ENCODE measurements at places on chromosomes 6 and 20. TPM values are rescaled to one million over a fixed set of nuclear protein-coding genes. Genes with fewer than 3 reads are reported as not detected.

ACTR5 gene
- polyA plus RNA-seq, result 5.8 TPM

RRAGD gene
- polyA plus RNA-seq, result 128 TPM

HTR1B gene
- polyA plus RNA-seq, result 0.05 TPM

NNAT gene
- 317 TPM for polyA plus RNA-seq

DNMT3B gene
- polyA plus RNA-seq, result 3.4 TPM

MAP3K4 gene
- 16.8 TPM for polyA plus RNA-seq

PI16 gene
- polyA plus RNA-seq, result 10.9 TPM

ZSCAN9 gene
- polyA plus RNA-seq, result 16.0 TPM

KCNG1 gene
- not detected for polyA plus RNA-seq

TCF21 gene
- 0.10 TPM for polyA plus RNA-seq

RSPO4 gene
- polyA plus RNA-seq, result 0.18 TPM

LGSN gene
- not detected for polyA plus RNA-seq

EYS gene
- 0.41 TPM for polyA plus RNA-seq

BEND6 gene
- polyA plus RNA-seq, result 0.32 TPM

MYL9 gene
- 518 TPM for polyA plus RNA-seq

NSFL1C gene
- 75.1 TPM for polyA plus RNA-seq

- DNase-seq, result no peak
Measured at GRCh38 chr20:53299831-53300230, 293.8 kb downstream of the ZNF217 start.

- no peak for DNase-seq
Measured at GRCh38 chr6:5098501-5099270, 13.5 kb downstream of the PPP1R3G start.

GRCh38 chr6:16503970-16504415 is 257.3 kb downstream of the ATXN1 start:
- no peak for DNase-seq

- DNase-seq, result no peak
Measured at GRCh38 chr6:209432-210103, 82.7 kb upstream of the DUSP22 start.

DNA sequence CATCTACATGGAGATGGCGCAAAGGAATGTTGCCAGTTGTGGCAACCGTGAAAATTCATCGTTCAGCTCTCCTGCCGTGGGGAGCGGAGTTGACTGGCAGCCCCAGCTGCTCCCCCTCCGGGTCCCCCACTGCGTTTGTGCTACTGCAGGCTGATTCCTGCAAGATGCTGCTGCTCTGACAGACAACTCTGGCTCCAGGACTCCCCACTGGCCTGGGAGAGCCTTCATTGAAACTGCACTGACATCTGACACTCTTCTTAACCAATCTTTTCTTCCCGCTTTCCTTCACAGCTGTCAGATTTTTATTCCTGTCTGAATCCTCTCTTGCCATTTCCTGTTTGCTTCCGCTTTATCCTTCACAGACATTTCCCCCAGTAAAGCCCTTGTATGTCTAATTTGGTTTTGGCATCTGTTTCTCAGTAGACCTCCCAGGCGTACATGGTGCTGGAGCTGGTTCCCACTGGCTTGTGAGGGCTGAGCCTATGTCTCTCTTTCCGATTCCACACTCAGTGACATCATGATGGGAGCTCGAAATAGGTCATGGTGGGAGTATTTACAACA is 9.5 kb upstream of the ATRN start:
- peak; percentile 42 for DNase-seq

GRCh38 chr6:50369996-50370395 is 320.3 kb upstream of the DEFB112 start:
- DNase-seq, result peak; percentile 72

DNA sequence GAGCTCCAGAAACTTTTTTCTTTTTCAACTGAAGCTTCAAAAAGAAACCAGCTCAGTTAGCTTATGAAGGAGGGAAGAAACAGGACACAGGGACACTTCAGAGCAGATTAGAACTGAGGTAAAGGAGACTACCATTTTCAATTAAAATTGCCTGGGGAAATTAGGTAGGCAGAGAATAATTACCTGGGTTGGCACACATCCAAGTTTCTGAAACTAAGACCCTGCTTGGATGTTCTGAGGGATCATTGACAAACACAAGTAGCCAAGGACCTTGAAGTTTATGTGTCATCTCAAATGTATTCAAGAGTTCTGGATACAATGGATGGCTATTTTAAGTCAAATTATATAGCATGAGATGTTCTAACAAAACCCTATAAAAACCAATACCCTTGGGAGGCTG is 137.6 kb downstream of the PLCB4 start:
- DNase-seq, result no peak

- DNase-seq, result no peak
Measured at GRCh38 chr20:50215101-50215690, 24.6 kb downstream of the CEBPB start.

DNA sequence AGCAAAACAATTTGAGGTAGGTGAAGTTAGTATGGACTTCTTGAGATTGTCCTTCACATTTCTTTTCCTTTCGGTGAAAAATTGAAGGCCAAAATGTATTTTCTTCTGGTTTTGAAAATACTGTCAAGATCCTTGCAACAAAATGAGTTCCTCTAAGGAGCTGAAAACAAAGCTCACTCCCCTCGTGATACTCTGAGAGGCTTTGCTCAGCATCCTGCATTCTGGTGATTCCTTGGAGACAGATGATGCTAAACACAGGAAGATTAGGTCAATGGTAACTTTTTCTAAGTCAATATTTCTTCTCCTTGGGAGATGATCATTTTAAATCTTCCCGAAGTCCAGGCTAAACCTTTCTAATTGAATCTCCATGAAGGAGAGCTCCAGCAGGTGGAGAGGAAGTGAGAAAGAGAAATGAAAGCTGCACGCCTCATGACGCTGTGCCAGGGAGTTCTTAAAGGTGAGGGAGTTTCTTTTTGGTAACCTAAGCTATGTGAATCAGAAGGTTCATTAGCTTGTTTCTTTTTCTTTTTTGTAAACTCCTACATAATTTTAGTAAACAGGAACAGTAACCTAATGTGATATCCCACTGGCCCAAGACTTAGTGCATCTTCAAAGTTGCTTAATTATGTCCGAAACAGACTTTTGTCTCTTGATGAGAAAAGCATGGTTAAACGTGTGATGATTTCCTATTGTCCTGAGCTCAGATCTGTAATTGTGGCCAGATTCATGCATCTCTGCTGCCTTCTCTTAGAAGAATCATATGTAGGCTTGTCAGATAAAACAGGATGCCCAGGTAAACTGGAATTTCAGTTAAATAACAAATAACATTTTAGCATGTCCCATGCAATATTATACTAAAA is 15.0 kb downstream of the ESR1 start:
- DNase-seq, result no peak

DNA sequence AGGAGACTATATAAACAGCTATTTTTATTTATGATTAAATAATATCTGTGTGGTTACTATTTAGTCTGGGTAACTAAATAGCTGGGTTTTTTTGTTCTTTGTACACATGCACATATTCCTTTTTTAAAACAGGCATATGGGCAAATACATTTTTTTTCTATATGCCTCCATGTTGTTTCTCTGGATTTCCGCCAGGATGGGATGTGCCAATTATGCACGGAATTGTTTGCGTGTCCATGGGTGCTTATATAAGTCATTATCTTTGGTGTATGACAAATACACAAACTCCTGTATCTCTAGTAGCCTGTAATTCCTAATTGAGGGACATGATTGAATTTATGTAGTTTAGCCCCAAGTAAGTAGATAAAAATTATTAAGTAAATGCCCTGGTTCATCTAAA is 226.9 kb downstream of the BCKDHB start:
- no peak for DNase-seq

GRCh38 chr6:23325065-23325464 is 755.7 kb downstream of the HDGFL1 start:
- no peak for DNase-seq

DNA sequence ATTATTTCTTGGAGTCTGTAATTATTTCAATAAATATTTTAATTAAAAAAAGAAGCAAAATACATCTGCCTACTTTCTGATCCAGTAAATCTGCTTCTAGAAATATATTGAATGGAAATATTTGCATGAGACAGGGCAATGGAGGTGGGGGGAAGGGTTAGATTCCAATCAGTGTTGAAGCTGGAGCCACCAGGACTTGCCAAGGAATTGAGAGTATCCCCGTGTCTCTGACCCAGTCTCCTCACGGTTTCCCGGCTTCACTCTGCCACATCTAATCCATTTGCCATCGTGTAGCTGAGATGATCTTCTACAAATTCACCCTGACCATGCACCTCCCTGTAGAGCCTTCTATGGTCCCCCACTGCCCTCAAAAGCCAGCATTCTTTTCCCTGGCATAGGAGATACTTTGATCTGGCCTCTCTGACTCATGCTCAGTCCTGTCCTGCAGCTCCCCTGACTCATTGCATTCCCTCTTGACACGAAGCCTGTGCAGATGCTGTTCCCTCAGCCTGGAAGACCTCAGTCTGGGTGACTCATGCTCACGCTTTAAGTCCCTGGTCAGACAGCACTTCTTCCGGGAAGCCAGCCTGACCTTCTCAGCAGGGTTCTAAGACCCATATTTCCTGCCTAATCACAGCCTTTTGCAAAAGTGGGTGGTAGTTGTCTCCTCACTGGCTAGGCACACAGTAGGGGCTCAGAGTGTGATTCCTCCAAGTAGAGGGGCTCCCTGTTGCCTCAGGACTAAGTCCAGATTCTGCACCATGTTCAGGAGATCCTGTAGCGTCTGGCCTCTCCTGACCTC is 23.0 kb upstream of the FKBP1A start:
- no peak for DNase-seq

- DNase-seq, result no peak
Measured at GRCh38 chr6:117446861-117447260, 21.1 kb upstream of the ROS1 start.

- no peak for DNase-seq
Measured at GRCh38 chr6:14520029-14520428, 402.5 kb downstream of the CD83 start.

GRCh38 chr6:142474531-142475289 is 172.9 kb downstream of the ADGRG6 start:
- peak; percentile 57 for DNase-seq

- DNase-seq, result no peak
Measured at GRCh38 chr6:157478926-157479325, 97.9 kb downstream of the ZDHHC14 start.

GRCh38 chr20:367486-367887 is 13.1 kb upstream of the TRIB3 start:
- DNase-seq, result no peak

- DNase-seq, result no peak
Measured at GRCh38 chr6:15656145-15656544, 6.7 kb downstream of the DTNBP1 start.

DNA sequence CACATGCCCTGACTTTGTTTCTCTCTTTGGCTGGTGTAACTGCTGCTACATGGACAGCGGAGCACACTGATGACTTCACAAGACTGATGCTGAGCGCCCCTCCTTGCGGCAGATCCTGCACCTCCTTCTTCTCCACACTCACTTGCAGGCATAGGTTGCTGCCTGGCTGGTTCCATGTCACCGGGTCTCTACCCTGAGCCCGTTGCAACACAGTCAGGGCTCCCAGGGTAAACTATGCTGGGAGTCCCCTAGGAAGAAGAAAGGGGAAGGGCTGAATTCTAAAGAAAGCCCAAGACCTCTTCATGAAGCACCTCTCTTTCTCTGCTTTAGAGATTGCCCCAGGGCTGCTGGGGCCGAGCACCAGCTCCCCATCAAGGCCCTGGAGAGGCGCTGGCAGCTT is 83.3 kb upstream of the DUSP22 start:
- no peak for DNase-seq

- no peak for DNase-seq
Measured at GRCh38 chr6:8166156-8166555, 63.8 kb upstream of the EEF1E1 start.

GRCh38 chr6:16183187-16183664 is 54.3 kb downstream of the MYLIP start:
- peak; percentile 62 for DNase-seq

- DNase-seq, result no peak
Measured at GRCh38 chr6:121917834-121918559, 481.5 kb upstream of the HSF2 start.

DNA sequence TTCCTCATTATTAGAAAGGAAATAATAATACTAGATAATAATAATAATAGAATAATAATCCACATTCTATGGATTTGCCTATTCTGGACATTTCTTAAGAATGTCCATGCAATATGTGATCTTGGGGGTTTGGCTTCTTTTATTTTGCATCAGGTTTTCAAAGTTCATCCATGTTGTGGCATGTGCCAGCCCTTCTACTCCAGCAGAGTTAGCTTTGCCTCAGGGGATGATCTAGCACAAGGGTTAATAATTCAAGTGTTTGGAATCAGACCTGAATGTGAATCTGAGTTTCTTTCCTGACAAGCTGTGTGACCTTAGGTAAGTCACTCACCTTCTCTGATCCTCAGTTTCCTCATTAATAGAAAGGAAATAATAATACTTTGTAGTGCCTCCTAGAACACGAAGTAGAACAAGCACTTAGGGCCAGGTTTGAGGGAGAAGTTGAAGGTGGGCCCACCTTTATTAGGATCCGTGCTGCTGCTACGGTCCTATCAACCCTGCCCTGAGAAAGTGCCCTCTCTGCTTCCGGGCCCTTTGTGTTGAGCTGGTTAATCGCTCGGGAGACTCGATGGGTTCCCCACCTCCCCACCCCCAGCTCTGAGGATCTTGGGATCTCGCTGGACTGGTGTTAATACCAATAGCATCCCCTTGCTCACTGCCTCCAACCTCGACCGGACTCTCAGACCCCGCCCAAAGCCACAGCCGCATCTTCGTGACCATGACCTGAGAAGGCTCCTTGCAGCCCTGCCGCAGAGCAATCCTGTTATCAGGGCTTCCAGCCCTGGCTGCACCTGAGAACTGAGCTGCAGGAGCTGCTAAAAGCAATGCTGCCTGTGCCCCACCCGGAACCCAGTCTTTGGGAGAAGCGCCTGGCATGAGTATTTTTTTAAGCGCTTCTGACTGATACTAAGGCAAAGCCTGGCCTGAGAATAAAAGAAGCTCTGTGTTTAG is 26.9 kb downstream of the RBM38 start:
- no peak for DNase-seq

- no peak for DNase-seq
Measured at GRCh38 chr6:41673704-41674000, 35.4 kb downstream of the MDFI start.

DNA sequence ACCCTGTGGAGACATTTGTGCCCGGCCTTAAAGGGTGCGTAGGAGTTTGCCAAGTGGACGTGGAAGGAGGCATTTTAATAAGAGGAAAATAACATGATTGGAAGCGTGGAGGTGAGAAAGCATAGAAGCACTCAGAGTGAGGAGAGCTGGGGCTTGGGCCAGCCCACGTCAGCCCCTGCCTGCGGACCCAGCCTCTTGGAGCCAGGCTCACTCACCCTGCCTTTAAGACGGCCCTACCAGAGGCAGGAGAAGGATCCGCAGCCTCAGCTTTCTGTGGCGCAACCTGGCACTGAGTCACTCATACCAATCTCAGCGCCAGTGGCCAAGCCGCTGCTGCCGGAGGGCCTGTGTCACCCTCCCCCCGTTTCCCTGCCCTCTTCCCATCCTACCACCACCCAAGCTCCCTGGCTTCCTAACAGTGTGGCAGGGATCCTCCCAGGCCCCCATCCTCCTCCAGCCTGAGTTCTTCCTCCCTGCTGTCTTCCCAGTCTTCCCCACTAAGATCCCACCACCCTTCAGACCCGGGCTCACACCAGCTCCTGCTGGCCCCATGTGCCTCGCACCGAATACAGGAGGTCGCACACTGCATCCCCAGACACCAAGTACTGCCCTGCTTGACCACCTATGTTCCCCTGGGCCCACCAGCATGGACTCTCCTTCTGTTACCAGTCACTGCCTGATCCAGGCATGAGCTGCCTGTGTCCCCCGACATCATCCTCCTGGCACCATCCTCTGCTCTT is 285.2 kb downstream of the UST start:
- no peak for DNase-seq
